ENCODE measurements at places on chromosomes 7 and 10.

DNA sequence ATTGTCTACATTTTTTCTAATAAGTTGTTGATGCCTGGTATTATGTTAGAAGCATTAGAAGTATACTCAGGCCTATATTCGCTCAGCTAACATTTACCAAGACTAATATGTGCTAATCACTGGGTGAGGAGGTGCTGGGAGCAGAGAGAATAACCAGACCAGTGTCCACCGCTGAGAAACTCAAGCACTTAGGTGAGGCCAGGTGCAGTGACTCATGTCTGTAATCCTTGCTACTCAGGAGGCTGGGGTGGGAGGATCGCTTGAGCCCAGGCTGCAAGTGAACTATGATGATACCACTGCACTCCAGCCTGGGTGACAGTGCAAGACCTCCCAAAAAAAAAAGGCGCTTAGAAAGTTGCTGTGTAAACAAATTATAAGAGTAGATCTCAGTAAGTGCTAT, 182.2 kb upstream of the AOAH start:
- no peak for DNase-seq

DNA sequence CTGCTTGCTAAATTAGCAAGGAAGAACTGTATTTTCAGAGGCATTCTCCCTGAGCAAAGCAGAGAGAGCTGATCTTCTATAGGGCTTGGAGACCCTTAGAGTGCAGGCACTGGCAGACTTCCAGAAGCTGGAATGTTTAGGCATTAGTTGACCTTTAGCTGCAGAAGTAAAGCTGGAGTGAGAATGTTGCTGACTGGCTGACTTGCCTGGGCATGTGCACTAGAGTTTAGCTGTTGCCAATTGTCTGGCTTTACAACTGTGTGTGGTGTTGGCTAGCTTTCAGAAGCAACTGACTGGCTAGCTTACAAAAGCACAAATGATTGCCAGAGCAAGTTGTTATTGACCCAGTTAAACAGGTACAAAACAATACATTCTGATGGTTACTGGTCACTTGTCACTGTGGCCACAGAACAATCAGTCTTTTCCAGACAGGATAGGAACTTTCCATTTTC, 25.1 kb downstream of the FAM13C start:
- peak; percentile 56 for DNase-seq

DNA sequence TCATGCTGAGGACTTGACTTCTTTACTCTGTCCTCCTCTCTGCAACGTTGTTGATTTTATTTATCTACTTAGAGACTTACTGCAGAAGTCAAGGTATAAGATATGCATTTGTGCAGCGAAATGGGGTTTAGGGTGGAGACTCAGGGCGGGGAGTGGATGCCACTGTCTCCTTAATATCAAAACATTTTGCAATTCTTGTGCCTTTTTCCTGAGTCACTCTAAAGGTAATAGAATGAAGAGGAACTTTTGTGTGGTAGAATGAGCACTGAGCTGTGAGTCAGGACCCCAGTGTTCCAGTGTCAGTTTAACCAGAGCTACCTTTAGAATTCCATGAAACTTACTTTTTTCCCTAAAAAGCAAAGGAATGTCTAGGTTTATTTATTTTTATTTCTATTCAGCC, 78.2 kb downstream of the VTI1A start:
- DNase-seq, result no peak

DNA sequence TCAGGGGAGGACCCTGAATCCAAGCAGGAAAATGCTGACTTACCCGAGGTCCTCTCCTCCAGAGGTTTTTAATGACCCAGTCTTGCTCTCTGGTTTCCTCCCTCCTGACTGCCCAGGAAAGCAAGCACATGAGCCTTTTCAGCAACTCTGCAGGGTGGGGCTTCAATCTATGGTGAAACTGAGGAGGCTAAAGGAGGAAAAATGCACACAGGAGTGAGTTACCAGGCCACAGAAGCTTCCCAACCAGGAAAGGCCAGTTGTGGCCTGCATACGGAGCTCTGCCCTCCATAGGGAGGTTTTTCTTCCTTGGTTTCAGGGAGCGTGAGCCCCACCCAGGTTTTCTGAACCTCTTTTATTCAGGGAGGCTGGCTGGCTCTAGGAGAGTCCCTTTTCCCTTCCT, 14.1 kb upstream of the DLG5 start:
- no peak for DNase-seq

DNA sequence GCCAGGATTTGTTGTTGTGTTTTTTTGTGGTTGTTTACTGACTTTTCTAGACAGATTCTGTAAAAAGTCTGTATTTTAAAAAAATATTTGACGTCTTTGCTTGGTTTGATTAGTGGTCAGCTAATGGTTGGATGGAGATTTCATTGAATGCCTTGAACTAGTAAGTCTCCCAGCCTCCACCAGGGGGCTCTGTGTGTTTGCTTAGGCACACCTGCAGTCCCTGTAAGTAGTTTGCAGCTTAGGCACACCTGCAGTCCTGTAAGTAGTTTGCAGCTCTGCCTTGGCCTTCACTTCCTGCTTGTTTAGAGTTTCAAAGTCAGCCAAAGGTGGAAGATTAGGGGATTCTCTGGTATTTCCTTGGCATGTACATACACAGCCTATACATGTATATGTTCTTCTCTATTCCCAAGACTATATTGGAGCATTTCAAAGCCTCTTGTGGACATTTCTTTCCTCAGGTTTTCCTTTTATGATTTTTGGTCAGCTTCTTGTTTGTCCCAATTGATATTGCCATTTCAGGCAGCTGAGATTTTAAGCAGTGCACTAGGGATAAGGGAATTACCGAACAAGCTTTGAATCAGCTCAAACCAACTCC, 101.6 kb downstream of the CCSER2 start:
- DNase-seq, result no peak

- peak; percentile 64 for DNase-seq
These were observed 56.7 kb upstream of the JCAD start for GRCh38 chr10:30116041-30116491.

- no peak for DNase-seq
These were observed 107.0 kb downstream of the VIM start for GRCh38 chr10:17335065-17335464.

DNA sequence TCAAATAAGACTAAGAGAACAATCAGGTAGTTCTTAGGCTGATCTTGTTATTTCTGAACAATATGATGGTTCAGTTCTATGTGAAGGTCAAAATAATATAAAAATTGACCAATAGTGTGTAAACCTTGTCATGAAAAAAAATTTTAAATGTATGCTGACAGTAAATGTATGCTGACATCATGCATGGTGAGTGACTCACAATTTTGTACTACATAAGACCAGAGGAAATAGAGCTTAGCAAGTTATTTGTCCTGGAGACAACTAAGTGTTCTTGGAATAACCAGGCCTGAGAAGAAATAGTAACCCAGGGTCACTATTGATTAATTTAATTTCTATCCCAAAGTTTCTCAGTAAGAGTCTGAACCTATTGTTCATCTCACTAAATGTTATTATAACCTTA, 182.2 kb upstream of the PCDH15 start:
- DNase-seq, result no peak

- no peak for DNase-seq
These were observed 156.9 kb upstream of the SH2B2 start for GRCh38 chr7:102129636-102130370.

DNA sequence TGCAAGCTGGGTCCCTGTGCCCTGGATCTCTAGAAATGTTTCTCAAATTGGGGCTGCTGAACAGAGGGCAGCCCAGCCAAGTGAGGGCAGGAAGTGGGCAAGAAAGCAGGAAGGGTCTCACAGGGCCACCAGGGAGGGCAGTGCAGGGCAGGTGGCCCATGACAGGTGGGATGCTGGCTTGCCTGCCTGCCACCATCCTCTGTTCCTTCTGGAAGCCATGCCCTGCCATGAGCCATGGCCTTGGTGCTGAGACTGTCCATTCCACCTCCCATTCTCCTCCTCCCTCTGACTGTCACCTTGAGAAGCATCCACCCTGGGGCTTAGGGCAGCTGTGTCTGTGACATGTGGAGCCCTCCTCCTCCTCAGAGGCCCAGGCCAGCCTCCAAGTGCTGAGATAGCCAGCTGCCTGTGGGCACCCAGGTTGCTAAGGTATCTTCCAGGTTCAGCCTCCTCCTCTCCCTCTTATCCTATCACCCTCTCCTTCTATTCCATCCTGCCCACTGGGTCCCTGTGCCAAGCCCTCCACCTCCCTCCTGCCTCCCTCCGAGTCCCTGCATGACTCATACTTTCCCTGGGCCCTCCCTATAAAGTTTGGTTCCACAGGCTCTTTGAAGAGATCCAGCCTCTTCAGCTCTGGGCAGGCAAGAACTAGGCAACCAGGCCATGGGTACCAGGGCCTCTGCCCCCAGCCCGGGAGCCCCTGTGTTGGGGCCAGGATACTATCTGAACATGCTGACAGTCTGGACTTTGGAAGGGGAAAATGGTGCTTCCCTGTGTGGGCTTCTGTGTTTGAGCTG, 1.3 kb downstream of the VSIR start:
- peak; percentile 55 for DNase-seq

DNA sequence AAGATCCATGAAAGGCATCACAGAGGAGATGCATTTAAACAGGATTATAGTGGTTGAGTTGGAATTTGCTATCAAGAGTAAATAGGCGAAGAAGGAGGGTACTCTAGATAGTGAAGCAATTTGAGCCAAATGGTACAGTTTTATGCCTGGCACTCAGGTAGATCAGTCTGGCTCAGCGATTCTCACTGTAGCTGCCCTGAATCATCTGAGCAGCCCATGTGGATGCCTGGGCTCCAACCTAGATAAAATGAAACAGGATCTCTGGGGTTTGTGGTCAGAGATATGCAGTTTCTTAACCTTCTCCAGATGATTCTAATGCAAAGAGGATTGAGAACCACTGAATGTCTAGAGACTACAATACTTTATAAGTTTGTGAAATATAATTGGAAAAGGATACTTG, 282.0 kb upstream of the FZD1 start:
- no peak for DNase-seq

DNA sequence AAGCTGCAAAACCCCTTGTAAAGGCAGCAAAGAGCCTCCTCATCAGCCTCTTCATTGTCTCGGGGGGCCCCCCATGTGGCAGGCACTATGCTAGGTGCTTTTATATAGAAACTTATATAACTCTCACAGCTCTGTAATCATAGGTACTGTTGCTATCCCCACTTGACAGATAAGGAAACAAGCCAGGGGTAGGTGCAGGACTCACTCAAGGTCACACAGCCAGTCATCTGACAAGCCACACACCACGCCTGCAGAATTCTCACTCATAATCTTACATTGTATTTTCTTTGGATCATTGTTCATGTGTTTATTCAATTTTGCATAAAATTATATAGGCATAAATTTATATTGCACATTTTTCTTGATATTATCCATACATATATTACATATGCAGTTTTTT, 165.4 kb downstream of the PPP1R17 start:
- no peak for DNase-seq

DNA sequence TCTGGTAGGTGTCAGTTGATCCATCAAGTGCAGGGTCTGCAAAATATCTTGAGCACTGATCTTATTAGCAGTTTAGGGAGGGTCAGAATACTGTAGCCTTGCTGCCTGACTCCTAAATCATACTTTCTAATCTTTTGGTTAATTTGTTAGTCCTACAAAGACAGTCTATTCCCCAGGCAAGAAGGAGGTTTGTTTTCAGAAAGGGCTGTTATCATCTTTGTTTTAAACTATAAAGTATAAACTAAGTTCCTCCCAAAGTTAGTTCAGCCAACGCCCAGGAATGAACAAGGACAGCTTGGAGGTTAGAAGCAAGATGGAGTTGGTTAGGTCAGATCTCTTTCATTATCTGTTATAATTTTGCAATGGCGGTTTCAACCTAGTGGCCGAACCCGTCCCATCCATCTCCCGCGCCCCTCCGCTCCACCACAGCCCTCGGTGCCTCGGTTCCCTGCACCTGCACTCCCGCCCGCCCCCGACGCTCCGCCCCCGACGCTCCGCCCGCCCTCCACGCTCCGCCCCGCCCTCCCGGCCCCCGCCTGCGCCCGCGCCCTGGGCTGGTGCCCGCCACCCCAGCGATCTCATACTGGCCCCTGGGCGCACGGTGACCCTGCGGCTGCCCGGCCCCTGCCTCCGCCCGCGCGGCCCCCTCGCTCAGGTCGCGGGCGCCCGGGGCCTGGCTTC, at the start of gene ADCK2:
Gene ADCK2 (plus strand): TSS at position 564 of the 681 bp plus-strand sequence. CDS start 386 bp downstream, outside the sequence.
- peak; percentile 67 for DNase-seq

DNA sequence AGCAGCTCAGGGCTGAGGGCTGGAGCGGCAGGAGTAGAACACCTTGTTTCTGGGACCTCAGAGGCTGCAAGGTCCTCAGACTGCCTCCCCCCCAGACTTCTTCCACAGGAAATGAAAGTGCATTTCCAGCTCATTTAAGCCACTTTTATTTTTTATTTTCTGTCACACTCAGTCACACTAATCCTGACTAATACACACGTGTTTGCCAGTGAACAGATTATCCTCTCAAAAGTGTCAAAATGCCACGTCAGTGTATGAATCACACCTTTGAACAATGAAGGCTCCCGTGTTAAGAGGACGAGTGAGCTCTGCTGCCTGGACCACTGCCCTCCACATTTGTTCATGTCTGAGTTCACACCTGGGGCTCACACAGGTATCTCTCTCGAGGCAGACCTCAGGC, 488.5 kb downstream of the DNAJB6 start:
- DNase-seq, result no peak

- DNase-seq, result no peak
These were observed 61.7 kb upstream of the TARP start for GRCh38 chr7:38335128-38335491.

- no peak for DNase-seq
These were observed 70.2 kb downstream of the ANKRD26 start for GRCh38 chr10:27030060-27030459.

DNA sequence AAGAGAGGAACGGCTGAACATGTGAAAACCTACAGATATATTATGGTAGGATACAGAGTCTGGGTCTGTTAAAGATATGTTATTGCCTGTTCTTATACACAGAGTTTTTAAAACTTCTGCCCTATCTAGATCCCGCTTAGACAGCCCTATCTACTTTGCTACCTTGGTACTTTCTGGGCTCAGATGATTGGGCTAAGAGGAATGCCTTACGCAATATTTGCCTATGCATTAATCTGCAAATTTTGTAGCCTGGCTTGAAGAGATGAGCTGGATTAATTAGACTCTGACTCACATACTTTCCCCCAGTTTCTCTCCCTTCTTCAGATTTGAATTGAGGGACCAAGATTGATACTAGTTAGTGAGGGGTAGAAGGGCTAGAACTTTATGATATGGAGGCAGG, 33.6 kb upstream of the A1CF start:
- DNase-seq, result no peak

- no peak for DNase-seq
These were observed 80.2 kb downstream of the ZEB1 start for GRCh38 chr10:31399171-31399570.

- DNase-seq, result no peak
These were observed 87.2 kb upstream of the INSYN2A start for GRCh38 chr10:127283576-127283975.

- DNase-seq, result no peak
These were observed 34.2 kb upstream of the ANK3 start for GRCh38 chr10:60423920-60424319.

DNA sequence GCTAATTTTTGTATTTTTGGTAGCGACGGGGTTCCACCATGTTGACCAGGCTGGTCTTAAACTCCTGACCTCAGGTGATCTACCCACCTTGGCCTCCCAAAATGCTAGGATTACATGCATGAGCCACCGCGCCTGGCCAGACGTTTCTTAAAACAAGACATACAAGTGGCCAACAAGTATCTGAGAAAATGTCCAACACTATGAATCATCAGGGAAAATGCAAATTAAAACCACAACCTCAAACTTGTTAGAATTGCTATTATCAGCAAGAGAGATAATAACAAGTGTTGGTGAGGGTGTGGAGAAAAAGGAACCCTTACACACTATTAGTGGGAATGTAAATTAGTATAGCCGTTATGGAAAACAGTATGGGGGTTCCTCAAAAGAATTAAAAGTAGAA, 148.6 kb downstream of the SUGCT start:
- DNase-seq, result no peak

GRCh38 chr7:13778967-13779366, 210.5 kb downstream of the ETV1 start:
- no peak for DNase-seq

- DNase-seq, result no peak
These were observed 303.4 kb downstream of the RPS24 start for GRCh38 chr10:78337016-78337415.
